ENCODE measurements at places on chromosomes 12 and 14.

GRCh38 chr12:41452838-41453407 lies 264.8 kb downstream of the PDZRN4 start:
- DNase-seq = no peak

DNA sequence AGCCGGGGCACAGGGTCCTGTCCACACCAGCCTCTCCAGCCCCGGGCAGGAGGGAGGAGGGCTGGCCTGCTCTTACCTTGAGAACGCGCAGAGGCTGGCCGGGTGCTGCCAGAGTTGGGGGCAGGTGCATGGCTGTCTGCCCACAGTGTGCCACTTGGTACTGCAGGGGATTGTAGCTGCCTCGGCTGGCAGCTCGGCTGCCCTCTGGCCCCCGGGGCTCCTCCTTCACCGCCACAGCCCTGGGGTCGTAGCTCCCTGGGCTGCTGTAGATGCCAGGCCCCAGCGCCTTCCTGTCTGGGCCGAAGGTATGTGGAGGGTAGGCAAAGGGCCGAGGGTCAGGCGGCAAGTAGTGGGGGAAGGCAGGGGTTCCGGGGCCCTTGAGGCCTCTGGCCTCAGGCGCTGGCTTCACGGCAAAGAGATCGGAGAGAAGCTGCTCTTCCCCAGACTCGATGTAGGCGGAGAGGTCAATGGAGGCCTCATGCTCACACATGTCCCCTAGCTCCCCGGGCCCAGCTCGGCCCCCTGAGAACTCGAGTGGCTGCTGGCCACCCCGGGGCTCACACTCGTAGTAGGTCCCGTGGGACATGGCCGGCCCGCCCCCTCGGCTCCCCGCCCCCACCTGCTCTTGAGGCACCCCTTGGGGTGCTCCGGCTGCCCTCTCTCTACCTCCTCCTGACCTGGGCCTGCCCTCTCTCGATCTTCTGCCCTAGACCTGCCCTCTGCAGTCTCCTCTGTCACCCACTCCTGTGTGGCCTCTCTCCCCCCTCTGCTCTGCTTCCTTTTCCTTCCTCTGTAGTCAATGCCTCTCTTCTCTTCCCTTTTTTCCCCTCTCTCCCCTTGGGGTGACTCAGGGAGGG lies at the start of gene CEBPE:
TSS of gene CEBPE (minus strand) at position 750 of the 857 bp plus-strand sequence. CDS start at position 586, 164 bp downstream.
- no peak for DNase-seq

- no peak for DNase-seq
Measured at GRCh38 chr12:14554281-14555007, 13.2 kb downstream of the PLBD1 start.

- DNase-seq = no peak
Measured at GRCh38 chr12:110690127-110690430, 1.2 kb upstream of the HVCN1 start.

GRCh38 chr12:25433024-25433423 lies 120.1 kb downstream of the LMNTD1 start:
- no peak for DNase-seq

DNA sequence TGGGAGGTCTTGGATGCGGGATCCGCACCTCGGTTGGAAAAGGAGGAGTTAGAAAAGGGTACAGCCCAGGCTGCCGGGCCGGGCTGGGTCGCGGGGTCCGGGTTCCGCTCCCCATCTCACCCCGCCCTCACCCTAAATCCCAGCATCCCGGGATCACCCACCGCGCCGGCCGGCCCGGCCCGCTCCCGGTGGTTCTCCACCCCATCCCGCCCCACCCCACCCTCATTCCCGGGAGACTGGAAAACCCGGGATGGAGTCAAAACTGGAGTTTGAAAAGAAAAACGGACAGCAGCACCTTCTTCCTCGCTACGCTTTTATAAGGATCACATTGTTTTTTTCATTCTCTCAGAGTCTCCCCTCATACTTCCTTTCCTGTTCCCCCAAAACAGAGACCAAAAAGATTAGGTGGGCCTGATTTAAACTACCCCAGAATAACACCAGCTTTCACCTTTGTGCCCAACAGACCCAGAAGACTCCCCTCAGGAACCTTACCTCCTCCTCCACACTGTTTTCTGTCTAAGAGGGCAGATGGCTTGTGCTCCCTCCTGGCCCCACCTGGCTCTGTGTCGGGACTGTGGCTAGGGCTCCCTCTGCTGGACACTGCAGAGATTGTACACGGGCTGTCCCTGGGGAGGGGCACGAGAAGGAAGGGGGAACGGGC lies 2.8 kb downstream of the GLI1 start:
- DNase-seq = peak; percentile 90

DNA sequence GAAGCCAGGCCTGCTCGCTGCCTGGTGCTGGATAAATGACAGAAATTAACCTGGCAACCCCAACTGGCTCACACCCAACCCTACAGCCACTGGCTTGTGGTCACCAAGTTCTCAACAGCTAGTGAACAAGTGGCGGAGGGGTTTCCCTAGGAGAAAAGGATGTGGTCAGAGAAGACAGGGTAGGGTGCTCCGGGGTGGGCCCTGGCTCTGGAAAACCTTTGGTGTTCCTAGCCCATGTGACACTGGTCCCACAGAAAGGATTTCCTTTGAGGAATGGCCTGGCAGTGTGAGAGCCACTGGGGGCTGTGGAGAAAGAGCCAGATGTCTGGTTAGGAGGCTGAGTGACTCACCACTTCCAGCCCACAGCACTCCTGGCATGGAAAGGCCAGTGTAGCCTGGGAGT lies 8.7 kb downstream of the SYNE3 start:
- DNase-seq = no peak

GRCh38 chr12:79366374-79366773 lies 324.4 kb downstream of the PAWR start:
- no peak for DNase-seq

- DNase-seq = no peak
Measured at GRCh38 chr14:59098377-59098776, 90.1 kb upstream of the DAAM1 start.

- no peak for DNase-seq
Measured at GRCh38 chr12:102992297-102992696, 34.8 kb downstream of the ASCL1 start.

- DNase-seq = peak; percentile 25
Measured at GRCh38 chr12:7935590-7936581, at the start of gene SLC2A3. Gene SLC2A3 (minus strand): TSS chr12:7936187. CDS start chr12:7936034, 153 bp downstream.

- DNase-seq = no peak
Measured at GRCh38 chr12:132587781-132588180, 22.6 kb downstream of the LRCOL1 start.

DNA sequence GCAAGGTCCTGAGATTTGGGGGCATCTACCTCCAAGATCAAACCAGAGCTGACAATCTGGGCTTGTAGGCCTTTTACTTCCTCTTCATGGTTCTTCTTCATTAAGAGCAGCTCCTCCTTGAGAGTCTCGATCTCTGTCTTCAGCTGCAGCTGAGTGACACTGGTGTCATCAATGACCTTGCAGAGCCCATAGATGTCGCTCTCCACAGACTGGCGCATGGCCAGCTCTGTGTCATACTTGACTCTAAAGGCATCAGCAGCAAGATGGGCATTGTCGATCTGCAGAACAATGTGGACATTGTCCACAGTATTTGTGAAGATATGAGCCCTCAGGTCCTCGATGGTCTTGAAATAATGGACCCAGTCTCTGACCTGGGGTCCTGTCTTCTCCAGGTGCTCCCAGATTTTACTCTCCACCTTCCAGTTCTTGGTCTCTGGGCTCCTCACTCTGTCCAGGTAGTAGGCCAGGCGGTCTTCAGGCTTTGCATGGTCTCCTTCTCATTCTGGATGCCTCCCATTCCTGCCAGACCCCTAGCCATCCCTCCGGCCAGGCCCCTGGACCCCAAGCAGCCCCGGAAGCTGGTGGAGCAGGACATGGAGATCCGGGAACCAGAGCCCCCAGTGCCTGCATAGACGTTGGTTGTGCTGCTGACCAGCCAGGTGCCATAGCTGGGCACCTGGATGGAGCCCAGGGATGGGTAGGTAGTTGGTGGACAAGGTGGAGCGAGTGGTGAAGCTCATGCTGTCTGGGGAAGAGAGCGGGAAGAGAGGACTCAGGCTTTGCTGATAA lies 141.0 kb downstream of the MSRB3 start:
- no peak for DNase-seq

DNA sequence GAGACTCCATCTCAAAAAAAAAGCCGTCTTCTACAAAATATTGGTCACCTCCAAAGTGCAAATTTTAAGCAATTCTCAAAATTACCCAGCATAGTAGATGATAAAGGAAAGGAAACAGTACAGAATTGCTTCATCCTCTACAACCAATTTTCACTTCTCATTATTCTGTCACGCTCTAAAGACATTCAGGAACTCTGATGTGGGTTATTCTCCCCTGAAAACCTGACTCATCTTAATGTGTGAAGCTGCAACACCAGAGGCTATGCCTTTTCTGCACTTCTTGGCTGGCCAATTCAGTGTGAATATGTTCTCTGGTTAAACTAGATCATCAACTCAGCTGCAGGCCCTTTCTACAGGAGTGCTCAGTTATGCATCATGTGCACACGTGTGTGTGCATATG lies 11.0 kb downstream of the PTGER2 start:
- no peak for DNase-seq

DNA sequence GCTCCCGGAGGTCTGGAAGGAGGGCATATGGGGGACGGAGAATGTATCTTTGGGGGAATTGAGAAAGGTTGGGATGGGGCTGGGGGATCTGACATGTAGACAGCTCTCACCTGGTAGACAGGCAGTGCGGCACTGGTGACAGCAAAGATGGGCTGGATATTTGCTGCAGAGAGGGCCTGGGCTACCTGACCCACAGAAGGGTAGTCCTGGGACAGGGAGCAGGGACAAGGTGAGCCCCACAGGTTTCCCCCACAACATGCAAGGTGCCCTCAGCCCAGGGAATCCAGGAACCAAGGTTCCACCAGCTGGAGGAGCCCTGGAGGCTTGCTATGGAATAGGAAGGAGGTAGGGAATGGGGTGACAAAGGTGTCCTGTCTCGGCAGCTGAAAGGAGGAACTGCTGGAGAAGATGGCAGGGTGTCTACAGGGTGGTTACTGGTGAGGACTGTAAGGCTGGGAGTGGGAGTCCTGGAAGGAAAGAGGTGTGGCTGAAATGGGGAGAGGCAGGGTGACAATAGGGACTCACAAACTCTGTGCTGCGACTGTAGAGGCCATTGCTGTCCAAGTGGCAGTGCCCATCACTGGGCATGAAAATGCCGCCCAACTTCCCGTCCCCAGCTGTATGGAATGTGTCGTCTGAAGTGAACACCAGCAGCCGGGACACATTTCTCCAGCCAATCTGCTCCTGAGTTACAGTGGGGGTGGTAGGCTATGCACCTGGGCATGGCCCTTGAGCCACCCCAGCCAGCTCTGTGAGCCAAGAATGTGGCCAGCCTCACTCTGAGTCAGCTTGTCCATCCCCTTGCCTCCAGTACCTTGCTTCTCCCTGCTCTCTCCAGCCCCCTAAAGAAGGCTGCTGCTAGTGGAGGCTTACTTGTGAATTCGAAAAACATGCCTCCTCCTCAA lies 11.3 kb downstream of the ITGB7 start:
- no peak for DNase-seq

- no peak for DNase-seq
Measured at GRCh38 chr14:101185073-101185835, 281.7 kb upstream of the RTL1 start.

- DNase-seq = no peak
Measured at GRCh38 chr12:85369365-85370154, 89.5 kb downstream of the ALX1 start.

GRCh38 chr12:46349253-46349652 lies 23.3 kb downstream of the SLC38A2 start:
- no peak for DNase-seq

GRCh38 chr14:22994762-22995275 lies 12.5 kb upstream of the AJUBA start:
- DNase-seq = peak; percentile 60

DNA sequence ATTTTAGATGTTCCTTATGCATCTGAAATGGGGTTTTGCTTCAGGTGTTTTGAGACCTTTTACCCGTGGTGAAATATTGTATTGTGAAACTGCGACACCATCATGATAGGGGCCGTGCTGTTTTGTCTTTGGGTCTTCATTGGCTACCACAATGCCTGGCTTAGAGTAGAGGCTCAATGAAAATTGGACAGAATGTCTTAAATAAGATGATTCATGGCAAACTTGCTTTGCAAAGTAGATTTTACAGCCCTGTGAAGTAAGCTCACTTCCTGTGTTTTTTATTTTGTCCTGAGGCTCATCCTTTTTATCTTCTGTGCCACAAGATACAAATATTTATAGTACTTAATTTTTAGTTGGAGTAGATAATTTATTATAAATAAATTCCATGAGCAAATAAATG lies 111.3 kb upstream of the FRMD6 start:
- no peak for DNase-seq

DNA sequence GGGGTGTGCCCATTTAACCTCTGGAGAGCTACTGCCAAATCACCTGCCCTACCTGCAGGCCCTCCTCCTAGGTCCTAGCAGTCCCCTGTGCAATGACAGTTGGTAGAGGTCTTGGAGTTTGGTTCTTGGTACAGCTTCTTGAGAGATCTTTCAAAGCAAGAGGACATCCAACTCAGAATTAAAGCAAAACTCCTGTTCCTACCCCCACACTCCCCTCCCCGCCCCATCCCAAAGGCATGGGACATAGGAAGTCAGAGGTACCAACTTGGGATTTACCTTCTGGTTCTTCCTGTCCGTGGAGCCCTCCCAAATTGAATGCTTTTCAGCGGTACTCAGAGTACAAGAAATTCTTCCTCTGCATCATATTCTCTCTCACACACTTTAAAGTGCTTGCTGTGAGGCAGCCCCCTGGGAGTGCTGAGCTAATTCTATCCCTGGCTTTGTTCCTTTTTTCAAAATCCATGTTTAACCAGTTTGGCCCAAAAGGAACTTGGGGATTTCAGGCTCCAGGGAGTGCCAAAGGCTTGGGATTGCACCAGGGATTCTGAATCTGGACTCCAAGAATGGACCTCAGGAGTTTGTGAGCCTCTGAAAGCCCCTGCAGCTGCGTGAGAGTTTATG lies 40.8 kb downstream of the GALNT16 start:
- DNase-seq = no peak

GRCh38 chr14:93173943-93174395 lies 10.7 kb downstream of the MOAP1 start:
- DNase-seq = no peak

DNA sequence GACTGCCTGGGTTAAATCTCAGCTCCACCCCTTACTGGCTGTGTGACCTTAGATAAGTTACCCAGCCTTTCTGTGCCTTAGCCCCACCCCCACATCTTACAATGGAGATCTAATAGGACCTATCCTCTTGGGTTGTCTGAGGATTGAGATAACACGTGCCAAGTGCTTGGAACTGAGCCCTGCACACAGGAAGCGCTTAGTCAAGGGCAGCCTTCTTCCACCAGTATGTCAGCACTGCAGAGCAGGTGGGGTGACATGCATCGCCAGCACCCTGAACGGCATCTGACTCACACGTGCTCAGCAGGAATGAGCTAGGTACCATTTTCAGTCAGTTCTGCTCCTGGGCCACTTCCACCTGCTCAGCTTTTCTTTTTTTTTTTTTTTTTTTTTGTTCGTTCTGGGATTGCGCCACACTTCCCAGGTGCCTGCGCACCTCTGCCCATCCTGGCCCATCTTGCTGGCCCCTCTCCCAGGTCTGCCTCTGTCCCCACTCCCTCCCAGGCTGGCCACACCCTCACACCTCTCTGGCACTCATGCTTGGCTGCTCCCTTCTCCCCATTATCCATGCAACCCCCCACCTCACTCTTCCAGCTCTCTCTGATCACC lies 19.6 kb downstream of the LGMN start:
- DNase-seq = peak; percentile 36

- DNase-seq = no peak
Measured at GRCh38 chr14:44107156-44107555, 399.9 kb downstream of the FSCB start.

GRCh38 chr12:119020406-119021360 lies 39.3 kb downstream of the SRRM4 start:
- DNase-seq = peak; percentile 28

GRCh38 chr14:64510825-64511671 lies 6.5 kb downstream of the ZBTB1 start:
- DNase-seq = peak; percentile 74

- no peak for DNase-seq
Measured at GRCh38 chr12:110754101-110754793, 11.6 kb upstream of the PPP1CC start.

Data from erythroblast (primary cell).